Forelimb muscle (tissue), 1 donor: ENCODE measurements at places on chromosomes 16 and 17.
A peak's percentile ranks its signal among the peaks of the same experiment; 100 is the strongest.

GRCh38 chr16:79993629-79994209, 393.2 kb upstream of the MAF start:
- no peak for DNase-seq

GRCh38 chr17:38773258-38773657, 20.7 kb downstream of the PSMB3 start:
- DNase-seq = no peak

GRCh38 chr17:7177954-7178477, 1.2 kb downstream of the ASGR1 start:
- DNase-seq = no peak

GRCh38 chr16:53282975-53283946, 151.0 kb upstream of the RBL2 start:
- peak; percentile 2 for DNase-seq

GRCh38 chr17:45700171-45701090, 83.7 kb upstream of the CRHR1 start:
- DNase-seq = no peak

DNA sequence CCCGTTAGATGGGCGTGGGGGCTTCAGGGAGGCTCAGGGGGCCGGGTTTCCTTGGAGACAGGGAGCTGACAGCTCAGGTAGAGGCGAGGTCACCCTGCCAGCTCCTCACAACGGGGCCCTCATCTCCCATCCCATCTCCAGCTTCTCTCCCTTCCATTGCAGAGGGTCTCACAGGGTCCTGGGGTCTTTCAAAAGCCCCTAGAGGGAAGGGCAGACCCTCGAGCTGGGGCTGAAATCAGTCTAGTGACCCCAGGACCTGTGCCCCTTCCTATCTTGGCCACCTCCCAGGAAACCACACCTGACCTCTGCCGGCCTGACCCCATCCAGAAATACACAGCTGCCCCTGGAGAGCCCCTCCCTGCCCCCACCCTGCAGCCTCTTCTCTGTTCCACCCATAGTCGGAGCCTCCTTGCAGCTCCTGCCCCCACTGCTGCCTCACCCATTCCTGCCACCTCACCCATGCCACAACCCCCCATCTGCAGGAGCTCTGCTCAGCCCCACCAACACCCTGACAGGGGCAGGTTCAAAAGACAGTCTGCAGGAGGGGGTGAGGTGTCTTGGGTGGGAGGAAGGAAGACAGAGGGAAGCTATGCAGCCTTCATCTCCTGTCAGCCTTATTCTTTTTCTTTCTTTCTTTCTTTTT, 23.4 kb downstream of the PIK3R5 start:
- DNase-seq = no peak

DNA sequence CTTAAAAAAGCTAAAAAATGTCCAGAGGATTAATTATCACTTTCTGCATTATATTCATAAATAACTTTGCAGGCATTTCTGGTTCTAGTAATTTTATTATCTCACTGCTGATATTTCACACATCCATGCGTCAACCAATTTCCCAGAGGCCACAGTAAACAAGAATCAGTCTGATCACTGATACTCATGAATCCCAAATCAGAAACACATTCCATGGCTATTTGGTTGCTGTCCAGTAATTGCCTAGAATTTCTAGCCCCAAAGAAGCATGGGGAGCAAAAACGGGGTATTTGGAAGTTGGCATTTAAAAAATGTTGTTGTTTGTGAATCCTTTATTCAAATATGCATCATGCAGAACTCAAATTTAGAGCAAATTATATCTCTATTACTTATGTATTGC, 244.8 kb downstream of the CDH8 start:
- DNase-seq = no peak

GRCh38 chr17:80006811-80007752, 28.6 kb downstream of the TBC1D16 start:
- DNase-seq = no peak

GRCh38 chr16:15807603-15808009, 49.2 kb downstream of the MYH11 start:
- DNase-seq = no peak

DNA sequence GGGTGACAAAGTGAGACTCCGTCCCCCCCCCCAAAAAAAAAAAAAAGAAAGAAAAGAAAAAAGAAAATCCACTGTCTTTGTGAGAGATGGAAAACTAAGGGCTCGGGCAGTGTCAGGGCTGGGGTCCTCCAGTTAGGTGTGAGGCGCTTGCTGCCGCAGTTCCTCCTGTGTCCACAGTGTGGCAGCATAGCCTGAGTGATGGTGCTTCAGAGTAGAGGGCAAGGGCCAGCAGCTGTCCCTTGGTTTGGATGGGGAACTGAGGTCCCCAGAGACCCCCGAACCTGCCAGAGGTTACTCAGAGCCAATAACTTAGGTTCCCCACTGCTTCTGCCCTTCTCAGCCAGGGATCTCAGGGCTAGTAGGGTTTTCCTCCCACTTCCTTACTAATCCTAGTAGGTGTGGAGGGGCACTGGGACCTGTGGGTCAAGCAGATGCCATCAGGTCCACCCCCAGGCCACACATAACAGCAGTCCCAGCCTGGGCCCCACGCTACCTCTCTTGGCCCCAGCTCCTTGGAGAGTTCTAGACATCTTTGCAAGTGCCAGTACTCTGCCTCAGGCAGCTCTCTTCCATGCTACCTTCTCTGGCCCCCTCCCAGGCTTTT, 7.9 kb upstream of the LLGL1 start:
- no peak for DNase-seq

GRCh38 chr17:42873315-42873714, 22.3 kb downstream of the AOC3 start:
- no peak for DNase-seq

DNA sequence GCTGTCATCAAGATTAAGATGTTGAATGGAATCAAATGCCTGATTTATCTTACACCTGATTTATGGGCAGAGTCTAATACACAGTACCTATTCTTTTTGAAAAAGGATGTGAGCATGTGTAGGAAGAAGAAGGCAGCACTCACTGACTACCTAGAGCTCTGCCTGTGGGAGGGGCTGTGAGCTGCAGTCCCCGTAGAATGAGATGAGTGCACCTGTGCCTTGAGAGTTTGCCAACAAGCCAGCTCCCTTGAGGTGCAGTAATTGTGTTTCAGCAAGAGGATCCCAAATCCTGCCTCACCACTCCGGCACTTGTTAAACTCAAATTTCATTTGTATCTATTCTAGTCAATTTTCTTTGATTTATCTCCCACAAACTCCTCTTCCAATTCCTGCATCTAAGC, 46.0 kb downstream of the CDH11 start:
- no peak for DNase-seq

DNA sequence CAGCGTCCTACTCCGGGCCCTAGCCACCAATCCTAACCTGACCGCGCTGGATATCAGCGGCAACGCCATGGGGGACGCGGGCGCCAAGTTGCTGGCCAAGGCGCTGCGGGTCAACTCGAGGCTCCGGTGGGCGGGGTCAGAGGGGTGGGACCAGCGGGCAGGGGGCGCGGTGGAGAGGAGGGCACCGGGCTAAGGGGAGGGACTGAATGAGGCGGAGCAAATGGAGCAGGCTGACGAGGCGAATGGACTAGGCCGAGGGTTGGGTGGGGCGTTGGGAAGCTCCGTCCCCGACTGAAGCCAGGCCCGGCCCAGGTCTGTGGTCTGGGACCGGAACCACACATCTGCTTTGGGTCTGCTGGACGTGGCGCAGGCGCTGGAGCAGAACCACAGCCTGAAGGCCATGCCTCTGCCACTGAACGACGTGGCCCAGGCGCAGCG, 4.6 kb downstream of the CARMIL2 start:
- no peak for DNase-seq

GRCh38 chr16:57013902-57014301, 24.5 kb downstream of the NLRC5 start:
- DNase-seq = no peak

- no peak for DNase-seq
These were observed 29.9 kb downstream of the AP1G1 start for GRCh38 chr16:71778780-71779179.

DNA sequence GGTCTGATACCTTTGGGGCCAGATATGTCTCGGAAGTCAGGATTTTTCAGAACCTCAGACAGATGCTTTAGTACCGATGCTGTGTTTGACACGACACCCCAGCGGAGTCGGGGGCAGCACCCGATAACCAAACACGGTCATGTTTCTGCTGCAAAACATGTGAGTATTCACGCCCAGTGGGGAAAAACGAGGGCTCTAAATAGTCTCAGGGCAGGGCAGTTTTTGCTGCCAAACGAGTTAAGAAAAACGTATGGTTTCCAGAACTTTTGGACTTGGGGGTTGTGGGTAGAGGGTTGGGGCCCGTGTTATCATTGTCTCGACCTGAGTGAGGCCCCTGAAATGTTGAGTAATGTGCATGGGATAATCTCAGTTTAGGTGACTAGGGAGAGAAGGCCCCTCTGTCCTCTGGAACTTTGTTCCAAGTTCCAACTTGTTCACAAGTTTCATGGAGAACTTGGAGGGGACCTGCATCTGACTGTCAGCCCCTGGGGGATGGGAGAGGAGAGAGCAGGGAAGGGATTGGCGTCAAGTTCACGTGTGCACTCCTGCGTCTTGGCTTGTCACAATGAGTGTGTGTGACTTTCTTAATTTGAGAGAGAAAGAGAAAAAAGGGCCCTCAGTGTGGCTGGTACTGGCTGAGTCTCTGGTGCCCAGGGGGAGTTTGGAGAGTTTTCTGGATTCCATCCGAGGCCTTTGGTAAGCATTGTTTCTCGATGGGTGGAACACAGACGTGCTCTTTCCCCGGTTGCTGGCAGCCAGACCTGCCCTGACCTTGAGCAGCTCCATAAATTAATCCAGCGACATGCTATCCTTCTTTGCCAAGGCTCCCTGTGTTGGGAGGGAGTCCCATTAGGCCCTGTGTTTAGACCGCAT, 83.9 kb upstream of the CIBAR2 start:
- no peak for DNase-seq

GRCh38 chr16:81746566-81746965, 32.5 kb upstream of the PLCG2 start:
- no peak for DNase-seq

DNA sequence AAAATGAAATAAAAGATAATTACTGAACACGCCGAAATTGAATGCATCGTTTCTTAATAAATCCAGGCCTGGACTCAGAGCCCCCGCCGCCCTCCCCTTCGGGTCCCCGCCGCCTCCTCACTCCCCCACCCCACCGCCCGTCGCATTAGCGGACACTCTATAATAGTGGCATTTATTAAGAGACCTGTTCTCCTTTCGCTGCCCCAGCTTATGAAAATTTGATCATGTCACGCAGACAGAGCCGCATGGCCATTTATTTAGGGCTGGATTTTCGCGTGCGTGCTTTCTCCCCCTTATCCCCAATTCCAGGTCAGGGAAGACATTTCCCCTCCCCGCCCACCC, 6.3 kb upstream of the HOXB2 start:
- DNase-seq = no peak

GRCh38 chr17:45073414-45074070, 12.4 kb downstream of the NMT1 start:
- DNase-seq = no peak

- DNase-seq = no peak
These were observed 674 bp downstream of the C17orf75 start for GRCh38 chr17:32341141-32341856.

- DNase-seq = no peak
These were observed 2.0 kb upstream of the PMFBP1 start for GRCh38 chr16:72173997-72174396.

- no peak for DNase-seq
These were observed 97.9 kb downstream of the FOXL1 start for GRCh38 chr16:86676254-86676670.

DNA sequence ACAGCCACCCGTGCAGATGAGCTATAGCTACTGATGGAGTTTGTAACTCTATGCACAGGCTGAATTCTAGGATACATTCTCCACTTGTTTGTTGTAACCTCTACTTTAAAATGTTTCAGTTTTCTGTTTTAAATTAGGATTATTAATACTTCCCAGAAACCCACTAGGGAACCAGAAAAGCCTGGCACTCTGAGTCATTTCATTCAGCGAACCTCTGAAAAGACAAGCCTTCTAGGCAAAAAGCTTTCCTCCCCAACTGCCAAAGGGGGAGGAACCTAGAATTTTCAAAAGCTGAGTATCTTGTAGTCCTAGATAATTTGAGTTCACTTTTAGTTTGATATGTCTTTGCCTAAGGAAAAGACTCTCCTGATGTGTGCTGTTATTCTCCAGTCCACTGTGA, 43.2 kb downstream of the GOSR1 start:
- peak; percentile 62 for DNase-seq

GRCh38 chr17:41539979-41540701, 12.0 kb upstream of the KRT19 start:
- no peak for DNase-seq

DNA sequence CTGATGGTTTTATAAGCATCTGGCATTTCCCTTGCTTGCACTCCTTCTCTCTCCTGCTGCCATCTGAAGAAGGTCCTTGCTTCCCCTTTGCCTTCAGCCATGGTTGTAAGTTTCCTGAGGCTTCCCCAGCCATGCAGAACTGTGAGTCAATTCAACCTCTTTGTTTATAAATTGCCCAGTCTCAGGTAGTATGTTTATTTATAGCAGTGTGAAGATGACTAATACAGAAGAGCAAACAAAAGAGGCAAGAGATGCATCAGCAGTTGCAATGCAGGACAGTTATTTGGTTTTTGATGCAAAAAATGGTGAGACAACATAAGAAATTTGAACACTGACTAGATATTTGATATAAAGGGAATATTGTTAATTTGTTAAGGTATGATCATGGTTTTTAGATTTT, 16.8 kb downstream of the TMEM100 start:
- DNase-seq = no peak

- no peak for DNase-seq
These were observed 17.2 kb downstream of the COIL start for GRCh38 chr17:56943505-56944125.

- DNase-seq = no peak
These were observed 28.7 kb upstream of the MYO15B start for GRCh38 chr17:75558666-75559530.

DNA sequence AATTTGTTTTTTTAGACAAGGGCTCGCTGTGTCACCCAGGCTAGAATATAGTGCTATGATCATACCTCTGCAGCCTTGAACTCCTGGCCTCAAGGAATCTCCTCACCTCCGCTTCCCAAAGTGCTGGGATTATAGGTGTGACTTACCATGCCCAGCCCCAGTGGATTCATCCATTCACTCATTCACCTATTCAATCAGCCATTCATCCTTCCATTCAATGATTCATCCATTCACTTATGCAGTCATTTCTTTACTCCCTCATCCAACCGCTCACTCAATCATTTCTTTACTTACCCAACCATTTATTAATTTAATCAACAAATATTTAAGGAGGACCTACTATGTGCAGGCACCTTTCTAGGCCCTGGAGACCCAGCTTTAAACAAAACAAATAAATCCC, 25.7 kb downstream of the DEXI start:
- no peak for DNase-seq
